Putamen (tissue), 1 donor: ENCODE measurements at places on chromosomes 12 and 14.

DNA sequence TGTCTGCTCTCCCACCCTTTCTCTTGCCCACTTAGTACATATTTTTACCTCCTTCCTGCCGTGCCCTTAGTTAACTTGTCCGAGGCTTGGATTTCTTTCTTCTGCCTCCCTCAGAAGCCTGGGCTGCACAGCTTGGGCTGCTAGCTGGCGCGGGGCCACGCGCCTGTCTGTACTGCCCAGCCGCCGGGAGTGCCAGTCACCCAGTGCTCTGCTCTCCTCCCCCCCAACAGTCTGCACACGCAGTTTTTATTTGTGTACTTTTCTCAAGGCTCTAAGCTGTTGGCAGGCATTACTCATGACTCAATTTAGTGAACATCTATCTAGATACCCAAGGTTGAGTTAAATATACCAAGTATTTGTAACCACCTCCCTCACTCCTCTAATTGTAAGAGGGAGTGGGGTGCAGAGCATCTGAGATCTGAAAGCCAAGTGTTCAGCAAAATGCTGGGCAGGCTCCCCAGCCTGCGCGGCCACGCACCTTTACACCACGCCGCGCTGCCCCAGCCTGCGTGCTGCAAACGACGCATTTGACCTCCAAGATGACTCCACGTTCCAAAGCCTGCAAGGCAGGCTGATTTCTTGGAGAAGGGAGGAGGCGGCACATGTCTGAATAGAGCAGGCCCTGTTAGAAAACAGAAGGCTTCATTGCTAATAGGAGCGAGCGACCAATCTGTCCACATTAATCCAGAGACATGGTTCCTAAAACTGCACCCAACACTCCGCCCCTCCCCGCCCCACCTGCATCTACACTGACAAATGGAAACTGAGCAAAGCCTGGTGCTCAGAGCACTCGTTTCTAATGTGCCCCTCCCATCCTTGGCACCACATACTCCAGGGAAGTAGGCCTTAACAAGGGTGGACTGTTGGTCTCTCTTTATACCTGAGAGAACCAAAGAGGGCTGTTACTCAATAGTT, 18.2 kb upstream of the CACNA2D4 start:
- peak; percentile 92 for DNase-seq

DNA sequence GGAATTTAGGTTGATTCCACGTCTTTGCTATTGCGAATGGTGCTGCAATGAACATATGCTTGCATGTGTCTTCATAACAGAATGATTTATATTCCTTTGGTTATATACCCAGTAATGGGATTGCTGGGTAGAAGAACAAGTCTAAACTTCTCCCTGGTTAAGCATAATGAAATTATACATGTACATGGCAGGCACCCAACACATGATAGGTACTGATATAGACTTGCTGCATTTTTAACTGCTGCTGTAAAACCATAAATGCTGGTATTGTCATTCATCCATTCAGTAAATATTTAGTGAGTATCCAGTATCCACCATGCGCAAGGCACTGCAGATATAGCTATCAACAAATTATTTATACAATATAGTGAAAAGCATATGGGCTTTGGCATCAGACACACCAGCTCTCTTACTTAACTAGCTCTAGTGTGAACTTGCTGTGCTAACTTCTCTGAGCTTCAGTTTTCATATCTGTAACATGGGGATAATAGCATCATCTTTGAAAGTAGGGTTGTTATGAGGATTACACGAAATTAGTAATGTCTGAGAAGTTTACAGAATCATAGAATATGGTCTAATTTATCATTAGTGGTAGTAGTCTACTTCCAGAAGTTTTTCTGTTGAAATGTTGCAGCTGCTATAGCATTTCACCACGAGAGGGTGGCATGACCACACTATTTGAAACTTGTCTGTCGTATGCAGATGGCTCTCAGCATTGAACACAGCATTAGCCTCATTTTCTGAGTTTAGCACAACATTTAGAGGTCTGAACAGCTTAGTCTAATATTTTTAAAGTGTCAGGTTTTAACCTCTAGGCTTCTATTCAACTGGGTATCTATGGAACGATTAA, 32.0 kb upstream of the SEL1L start:
- DNase-seq, result peak; percentile 47

DNA sequence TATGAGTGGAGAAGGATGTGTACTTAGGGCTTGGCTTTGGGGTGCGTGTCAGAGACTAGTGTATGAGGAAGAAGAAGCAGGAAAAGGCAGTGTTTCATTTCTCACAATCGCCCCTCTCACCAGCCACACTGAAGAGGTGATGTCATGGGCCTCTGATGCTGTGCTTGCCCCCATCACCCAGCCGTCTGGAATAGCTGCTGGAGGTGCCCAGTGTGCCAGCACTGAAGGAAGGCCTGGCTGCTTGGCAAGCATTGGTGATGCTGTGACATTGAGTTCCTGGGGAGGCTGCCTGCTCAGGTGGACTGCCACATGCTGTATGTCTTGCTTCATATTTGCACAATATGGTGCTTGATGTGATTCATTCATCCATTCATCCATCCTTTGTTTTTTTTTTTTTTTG, 56.2 kb downstream of the CRADD start:
- DNase-seq, result no peak

DNA sequence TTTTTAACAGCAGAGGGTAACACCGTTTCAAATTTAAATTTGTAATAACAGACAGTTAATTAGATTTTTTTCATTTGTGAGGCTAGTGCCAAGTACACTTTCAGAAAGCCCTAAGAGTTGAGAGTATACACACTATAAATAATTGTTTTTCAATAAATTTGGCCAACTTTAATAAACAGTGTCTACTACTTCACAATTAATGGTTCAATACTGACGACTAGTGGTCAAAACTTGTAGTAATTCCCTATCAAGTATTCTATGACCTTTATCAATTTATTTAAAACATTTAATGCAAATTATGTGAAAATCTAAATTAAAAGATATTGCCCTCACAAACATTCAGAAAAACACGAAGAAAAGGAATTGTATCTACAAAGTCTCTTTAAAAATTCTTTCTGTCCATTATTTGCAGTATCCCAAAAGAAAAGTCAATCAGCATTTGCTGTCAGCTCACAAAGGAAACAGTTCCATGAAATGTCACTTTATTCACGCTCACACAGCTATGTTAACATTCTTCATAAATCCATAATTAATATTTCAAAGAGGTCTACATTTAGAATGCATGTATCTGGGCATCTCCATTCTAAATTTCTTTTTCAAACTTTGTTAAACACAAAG, 91.2 kb downstream of the CEP128 start:
- DNase-seq, result peak; percentile 4

GRCh38 chr14:63192085-63192484, 12.2 kb upstream of the RHOJ start:
- DNase-seq, result no peak

- peak; percentile 85 for DNase-seq
Measured at GRCh38 chr12:57771236-57771872, 551 bp downstream of the METTL1 start.

DNA sequence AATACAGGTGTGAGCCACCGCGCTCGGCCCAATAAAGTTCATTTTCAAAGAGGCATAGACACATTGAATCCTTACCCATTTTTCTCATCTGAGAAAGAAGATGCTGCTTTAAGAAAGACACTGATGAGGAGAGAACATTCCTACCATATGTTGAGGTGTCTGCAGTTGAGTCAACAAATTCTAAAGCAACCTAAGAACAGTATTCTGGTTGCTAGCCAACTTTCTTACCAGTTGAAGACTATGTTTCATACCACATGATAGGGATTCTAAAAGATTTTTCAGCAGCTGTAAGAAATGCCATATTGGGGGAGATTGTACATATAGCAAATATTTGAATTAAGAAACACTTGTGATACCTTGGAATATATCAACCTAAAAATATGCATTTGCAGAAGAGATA, 160.1 kb downstream of the SRGAP1 start:
- no peak for DNase-seq

DNA sequence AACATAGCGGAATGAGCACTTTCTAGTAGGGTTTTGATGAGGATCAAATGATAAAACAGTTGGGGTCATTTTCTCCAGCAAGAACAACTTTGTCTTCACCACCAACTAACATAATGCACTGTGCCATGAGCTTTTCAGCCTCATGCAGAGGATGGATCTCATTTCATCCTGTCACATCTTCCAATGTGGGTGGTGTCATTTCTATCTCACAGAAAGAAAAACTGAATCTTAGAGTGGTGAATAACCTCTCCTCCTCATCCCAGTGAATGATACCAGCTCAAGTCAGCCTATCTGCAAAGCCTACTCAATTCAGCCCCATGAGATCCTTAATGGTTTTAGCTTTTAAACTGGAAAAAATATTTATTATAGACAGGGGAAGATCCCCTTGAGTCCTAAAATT, 1147.2 kb downstream of the VRK1 start:
- DNase-seq, result peak; percentile 45

DNA sequence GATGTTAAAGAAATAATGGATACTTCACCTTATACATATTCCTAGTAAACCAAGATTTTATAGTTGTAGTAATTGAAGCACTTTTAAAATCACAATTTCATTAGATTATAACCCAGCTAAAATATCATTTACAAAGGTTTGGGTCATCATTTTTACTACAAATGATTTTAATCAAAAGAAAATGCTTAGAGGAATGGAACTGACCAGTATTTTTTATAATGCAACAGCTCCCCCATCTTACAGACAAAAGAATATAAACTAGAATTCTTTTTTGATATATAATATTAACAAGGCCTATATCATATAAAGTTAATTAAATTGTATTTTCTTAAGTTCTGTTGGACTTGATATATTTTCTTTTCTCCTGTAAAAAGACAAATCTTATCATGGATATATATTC, 20.4 kb upstream of the LRFN5 start:
- DNase-seq, result no peak

DNA sequence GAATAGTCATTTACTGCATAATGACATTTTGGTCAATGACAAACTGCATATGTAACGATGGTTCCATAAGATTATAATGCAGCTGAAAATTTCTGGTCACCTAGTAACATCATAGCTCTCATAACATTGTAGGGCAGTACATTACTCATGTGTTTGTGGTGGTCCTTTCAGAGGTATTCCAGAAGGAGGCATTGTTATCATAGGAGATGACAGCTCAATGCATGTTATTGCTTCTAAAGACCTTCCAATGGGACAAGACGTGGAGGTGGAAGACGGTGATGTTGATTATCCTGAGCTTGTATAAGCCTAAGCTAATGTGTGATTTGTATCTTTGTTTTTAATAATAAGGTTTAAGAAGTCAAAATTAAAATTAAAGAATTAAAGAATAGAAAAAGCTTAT, 43.8 kb upstream of the TSPAN11 start:
- DNase-seq, result no peak

GRCh38 chr14:105941226-105942166, 415.1 kb downstream of the TMEM121 start:
- no peak for DNase-seq

DNA sequence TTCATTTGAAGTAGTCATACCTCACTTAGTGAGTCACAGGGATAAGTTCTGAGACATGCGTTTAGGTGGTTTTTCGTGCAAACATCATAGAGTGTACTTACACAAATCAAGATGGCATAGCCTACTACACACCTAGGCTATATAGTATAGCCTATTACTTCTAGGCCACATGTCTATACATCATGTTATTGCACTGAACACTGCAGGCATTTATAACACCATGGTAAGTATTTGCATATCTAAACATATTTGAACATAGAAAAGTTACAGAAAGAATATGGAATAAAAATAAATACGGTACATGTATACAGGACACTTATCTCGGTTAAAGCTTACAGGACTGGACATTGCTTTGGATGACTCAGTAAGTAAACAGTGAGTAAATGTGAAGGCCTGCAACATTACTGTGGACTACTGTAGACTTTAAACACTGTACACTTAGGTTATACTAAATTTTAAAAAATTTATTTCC, 670.6 kb downstream of the SLC16A7 start:
- DNase-seq, result no peak

- no peak for DNase-seq
Measured at GRCh38 chr12:131872154-131873051, 22.0 kb upstream of the ULK1 start.

DNA sequence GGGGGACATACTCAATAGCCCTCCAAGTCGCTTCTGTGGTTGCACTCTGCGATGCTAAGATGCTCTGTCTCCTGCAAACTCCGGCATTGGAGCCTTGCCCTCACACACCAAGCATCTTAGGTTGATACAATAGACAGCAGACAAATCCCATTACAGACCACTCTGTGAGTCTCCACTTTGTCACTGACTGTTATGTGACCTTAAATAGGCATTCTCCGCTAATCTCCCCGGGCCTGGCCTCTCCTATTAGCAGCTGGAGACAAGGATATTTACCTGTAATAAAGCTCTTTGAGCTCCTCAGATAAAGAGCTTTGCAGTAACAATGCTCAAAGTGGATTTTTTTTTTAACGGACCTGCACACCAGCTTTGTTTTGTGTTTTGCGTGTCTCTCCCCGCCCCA, 479.7 kb upstream of the TBX3 start:
- DNase-seq, result no peak

DNA sequence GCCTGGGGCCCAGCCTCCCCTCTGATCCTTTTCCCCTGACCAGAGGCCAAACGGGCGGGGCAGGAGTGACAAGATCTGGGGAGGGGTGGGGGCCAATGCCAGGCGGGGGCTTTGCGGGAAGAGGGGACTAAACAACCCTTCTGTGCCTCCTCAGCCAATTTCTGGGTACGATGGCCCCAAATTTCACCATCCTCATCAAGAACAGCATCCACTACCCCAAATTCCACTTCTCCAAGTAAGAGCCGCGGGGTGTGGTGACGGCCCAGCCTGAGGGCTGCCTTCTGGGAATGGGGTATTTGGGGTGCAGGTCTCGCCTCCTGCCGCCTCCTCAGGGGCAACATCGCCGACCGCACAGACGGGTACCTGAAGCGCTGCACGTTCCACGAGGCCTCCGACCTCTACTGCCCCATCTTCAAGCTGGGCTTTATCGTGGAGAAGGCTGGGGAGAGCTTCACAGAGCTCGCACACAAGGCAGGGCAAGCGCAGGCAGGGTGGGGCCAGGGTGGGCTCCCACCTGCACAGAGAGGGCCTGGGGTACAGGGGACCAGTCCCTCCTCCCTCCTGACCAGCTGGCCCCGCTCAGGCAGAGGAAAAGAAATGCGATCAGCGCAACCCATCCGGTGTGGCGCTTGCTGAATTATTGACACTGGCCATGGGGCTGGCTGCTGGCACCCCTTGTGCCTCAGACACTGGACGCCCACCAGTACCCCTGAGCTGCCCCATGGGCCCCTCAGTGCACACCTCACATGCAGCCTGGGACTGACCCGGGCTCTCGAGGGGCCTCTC, 1.7 kb downstream of the P2RX2 start:
- DNase-seq, result no peak

- no peak for DNase-seq
Measured at GRCh38 chr12:65232476-65233077, 45.9 kb upstream of the MSRB3 start.

GRCh38 chr14:67031920-67032774, 157.1 kb upstream of the GARIN2 start:
- no peak for DNase-seq

DNA sequence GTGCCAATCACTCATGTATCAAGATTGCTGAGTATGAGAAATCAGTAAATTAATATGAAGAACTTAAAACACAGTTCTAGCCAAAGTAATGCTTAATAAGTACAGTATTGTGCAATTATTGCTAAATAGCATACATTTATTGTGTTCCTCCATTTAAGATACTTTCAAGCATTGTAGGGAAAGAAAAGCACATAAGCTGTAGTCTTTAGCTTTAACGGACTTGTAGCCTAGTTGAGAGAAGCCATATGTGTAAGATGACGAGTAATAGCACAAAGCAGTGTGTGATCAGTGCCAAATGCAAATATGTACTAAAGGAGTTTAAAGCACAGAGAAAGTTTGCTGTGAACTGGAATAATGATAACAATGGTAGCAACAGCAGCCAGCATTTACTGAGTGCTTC, 38.1 kb downstream of the ETV6 start:
- DNase-seq, result no peak

- no peak for DNase-seq
Measured at GRCh38 chr12:15157269-15157671, 63.9 kb downstream of the RERG start.
